ENCODE measurements at places on chromosomes 2 and 18.

- DNase-seq: no peak
These were observed 6.0 kb downstream of the MAP3K2 start for GRCh38 chr2:127381762-127382161.

DNA sequence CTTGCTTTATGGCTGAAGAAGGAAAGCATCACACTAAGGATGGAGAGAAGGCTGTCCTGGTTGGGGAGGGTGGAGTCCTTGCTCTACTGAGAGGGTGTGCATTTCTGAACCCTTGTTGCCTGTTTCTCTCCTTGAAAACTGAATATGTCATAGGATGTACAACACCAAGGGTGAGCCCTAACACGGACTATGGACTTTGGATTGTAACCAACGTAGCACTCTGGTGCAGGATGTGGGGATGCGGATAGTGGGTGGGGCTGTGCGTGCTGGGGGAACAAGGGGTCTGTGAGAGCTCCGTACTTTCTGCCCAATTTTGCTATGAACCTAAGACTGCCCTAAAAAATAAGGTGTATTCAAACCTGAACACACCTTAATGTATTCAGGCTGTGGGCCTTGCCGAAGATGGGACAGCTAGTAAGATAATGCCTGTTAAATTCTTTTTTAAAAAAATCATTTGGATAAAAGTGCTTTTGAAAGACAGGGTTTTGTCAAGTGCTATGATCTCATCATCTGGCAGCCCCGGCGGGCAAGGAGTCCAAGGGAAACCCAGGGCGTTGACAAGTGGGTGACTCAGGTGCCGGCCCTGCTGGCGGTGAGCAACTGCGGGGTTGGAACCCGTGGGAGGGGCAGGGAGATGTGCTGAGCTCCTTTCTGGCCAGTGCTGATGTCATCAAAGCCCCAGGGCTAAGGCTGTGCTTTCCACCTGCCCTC is 54.0 kb downstream of the GATA6 start:
- peak; percentile 73 for DNase-seq

- peak; percentile 79 for DNase-seq
These were observed at the start of gene KIDINS220 for GRCh38 chr2:8836971-8837794. Gene KIDINS220 (minus strand): TSS chr2:8837613. CDS start chr2:8827093, 10,520 bp downstream.

GRCh38 chr2:212708355-212708754 is 169.8 kb upstream of the ERBB4 start:
- DNase-seq: peak; percentile 56

DNA sequence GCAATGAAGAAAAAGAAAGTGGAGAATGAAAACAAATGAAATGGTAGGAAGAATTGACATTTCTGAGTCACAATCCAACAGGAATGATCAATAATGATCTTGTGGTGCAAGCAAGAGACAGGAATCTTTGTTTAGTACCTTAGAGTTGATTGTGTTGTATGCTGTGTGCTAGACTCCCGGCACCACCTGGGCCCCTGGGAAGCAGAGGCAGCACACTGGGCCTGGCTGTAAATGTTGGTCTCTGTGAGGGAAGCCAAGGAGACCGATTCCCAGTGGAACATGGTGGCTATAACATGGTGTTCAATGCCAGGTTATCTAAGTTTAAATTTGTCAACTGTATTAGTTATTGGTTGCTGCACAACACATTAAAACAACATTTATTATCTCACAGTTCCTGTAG is 9.8 kb upstream of the CWC22 start:
- no peak for DNase-seq

DNA sequence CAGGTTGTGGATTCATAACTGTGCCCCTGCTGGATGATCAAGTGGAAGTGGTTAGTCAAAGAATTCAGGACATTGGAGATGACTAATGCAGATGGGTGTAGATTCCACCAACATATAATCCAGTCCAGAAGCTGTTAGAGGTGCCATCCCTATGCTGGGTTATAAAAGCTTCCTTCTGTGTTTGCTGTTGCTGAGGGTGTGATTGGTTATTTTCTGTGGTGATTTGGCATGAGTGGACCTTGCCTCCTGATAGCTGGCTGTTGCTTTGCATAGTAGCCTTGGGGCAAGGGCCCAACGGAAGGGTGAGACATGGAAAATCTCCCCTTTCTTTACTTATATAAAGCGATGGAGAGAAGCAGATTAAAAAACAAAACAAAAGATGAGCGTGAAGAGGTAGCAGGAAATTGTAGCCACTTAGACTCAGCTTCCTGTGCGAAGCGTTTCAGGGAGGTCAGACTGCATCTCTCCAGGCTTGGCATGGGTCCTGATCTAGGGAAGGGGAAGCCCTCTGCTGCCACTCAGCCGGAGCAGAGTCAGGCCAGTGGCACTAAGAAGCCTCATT is 190.4 kb downstream of the FMNL2 start:
- DNase-seq: peak; percentile 73

DNA sequence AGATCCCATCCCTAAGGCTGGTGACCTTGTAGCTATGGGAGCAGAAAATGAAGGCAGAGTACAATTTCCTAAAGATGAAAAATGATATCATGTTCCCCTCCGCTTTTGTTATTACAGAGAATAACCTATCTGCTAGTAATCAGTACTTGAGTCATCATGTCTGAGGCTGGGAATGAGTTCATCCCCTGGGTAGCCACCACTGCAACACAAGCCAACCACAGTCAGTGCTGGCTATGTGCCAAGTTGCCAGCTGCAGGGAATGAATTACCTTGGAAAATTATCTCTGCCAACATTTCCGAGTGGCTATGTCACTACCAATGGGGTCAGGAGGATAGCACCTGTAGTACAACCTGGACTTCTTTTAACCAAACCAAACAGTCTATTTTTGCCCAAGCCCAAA is 1094.7 kb upstream of the DDX18 start:
- DNase-seq: no peak

DNA sequence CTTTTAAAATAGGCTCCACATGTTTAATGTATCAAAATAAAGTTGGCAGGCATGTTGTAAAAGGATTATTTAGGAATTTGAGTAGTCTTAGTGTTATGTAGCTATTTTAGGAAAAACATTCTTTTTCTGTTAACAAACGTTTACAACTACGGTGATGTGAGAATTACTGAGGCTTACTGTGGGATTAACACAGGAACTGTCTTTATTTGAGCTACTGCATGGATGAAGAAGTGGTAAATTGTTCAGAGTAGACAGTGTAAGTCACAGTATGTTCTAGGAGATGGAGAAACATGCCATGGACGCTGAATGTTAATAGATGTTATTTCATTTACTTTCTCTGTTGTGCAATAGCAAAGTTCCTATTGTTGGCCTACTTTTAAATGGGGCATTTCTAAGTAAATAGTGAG is 1.6 kb downstream of the PPM1B start:
- peak; percentile 56 for DNase-seq

- DNase-seq: no peak
These were observed 352.6 kb upstream of the DLGAP1 start for GRCh38 chr18:4807604-4808293.
